AG08396 (cell line): ENCODE measurements at places on chromosomes 4 and X.

DNA sequence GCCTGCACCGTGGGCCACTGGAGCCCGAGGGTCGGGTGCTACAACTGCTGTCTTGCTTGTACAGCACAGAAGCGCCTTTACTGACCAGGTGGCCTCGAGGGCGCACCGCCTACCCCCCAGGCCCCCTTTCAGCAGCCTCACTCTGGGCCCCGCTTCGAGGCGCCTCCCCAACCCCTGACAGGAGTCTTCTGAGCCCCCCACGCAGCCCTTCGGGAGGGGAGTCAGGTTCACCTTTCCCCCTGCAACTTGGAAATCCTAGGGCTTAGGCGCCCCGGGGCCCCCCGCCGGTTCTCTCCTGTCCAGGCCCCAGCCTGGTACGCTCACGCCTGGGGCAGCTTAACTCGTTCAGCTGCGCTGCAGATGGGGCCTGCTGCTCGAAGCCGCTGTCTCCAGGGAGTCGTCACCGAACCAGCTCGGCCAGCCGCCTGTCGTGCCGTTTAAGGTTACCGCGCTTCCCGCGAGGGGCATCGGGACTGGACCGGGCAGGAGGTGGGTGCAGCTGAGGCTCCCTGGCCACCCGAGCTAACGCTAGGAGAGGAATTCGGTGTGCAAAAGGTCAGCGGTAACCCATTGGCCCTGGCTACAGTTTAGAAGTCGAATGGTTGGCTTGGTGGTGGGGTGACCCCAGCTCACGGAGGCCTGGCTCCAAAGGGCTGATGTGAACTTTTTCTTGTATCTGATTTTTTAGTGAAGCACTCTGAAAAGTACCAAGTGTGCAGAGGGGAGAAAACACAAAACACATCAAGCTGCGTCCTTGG lies 58.9 kb upstream of the BCOR start:
- DNase-seq = peak; percentile 22

- no peak for DNase-seq
Observed at GRCh38 chr4:169774466-169775445, 17.0 kb upstream of the HPF1 start.

- DNase-seq = no peak
Observed at GRCh38 chrX:78831523-78831922, 84.0 kb downstream of the LPAR4 start.

DNA sequence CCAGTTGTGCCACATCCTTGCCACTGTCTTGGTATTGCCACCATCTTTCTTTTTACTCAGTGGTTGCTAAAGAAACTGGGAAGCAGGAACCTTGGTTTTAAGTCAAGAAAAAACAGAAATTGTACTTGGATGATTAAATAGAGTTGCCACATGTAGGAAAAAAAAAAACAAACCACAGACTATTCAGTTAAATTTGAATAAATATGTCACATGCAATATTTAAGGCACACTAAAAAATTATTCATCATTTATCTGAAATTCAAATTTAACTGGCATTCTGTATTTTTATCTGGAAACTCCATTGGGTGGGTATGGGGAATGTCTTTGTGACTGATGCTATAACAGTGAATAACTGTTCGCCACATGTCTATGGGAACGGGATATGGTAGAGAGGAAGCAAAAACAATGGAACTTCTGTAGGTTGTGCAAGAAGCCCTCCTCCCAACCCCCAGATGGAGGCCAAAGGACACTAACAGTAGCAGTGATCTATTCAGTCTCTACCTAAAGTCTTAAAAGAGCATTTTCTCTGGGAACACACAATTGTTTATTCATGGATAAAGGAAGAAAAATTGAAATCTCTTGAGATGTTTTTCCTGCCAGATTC lies 57.0 kb upstream of the PLAC8 start:
- no peak for DNase-seq

DNA sequence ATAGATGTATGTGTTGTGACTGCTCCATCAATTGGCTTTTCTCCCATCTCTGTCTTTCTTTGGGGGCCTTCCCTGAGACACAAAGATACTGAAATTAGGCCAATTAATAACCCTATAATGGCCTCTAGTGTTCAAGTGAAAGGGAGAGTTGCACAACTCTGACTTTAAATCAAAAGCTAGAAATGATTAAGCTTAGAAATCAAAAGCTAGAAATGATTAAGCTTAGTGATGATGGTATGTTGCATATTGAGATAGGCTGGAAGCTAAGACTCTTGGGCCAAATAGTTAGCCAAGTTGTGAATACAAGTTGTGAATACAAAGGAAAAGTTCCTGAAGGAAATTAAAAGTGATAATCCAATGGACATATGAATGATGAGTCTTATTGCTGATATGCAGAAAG lies 452.9 kb upstream of the AGA start:
- no peak for DNase-seq

- DNase-seq = peak; percentile 21
Observed at GRCh38 chrX:139930916-139931645, 1.8 kb downstream of the ATP11C start.

DNA sequence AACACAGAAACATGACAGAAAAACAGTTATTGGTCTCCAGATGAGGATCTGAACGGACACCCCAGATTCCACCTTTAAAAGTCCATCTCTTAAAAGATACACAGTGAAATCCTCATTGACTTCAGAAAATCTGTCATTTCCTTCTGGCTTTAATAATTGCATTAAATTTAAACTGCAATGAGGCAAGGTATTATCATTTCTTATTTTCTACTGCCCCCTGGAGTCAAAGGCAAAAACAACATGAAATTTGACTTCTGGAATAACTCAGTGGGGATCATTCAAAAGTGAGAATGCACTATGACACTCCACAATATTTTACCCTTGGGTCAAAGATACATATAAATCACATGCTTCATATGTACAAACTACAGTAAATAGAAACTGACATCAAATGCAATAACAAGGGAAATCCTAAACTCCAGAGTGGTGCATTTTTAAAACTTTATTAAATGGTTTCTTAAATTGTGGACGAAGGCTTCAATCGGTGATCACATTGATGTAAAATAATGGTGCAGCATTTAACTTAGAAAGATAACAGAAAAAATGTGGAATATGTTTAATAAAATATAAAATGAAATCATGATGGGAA lies 56.4 kb upstream of the SPANXN1 start:
- no peak for DNase-seq

GRCh38 chr4:184907810-184908209 lies 82.0 kb upstream of the ACSL1 start:
- DNase-seq = no peak

- DNase-seq = no peak
Observed at GRCh38 chrX:19629541-19629940, 114.2 kb upstream of the MAP3K15 start.

GRCh38 chrX:129720741-129721140 lies 18.0 kb upstream of the XPNPEP2 start:
- no peak for DNase-seq

GRCh38 chrX:110432906-110433215 lies 74.2 kb downstream of the RTL9 start:
- no peak for DNase-seq

DNA sequence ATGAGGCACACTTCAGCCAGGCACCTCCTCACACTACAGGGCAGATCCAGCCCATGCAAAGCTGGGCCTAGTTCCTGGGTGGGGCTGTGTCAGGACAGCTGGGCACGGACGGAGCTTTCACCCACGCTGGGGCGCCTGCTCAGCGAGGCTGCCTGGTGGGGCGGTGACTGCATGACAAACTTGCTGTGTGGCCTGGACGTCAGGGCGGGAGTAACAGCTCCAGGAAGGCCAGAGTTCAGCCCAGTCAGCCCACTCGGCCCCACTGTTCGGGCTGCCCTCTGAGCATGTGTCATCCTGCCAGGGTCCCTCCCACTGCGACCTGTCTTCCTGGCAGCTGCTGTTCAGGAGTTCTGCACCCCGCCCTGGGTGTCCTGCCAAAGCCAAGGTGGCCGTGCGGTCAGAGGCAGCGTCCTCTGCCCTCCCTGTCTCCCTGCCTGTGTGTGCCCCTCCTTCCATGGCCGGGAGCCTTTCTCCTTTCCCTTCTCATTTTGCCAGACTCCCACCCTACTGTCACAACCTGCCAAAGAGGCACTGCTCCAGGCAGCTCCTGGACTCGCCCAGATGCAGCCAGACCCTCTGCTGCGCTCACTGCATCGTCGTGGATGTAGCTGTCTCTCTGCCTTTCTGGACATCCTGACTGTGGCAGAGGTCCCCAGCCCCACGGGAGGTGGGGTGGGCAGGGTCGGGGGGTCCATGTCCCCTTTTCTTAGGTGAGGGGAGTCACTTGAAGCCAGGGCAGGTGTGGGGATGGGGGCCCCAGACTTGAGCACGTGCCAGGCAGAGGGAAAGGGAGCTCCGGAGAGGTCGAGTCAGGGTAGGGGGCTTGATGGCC lies 33.0 kb upstream of the KIAA0232 start:
- peak; percentile 85 for DNase-seq

DNA sequence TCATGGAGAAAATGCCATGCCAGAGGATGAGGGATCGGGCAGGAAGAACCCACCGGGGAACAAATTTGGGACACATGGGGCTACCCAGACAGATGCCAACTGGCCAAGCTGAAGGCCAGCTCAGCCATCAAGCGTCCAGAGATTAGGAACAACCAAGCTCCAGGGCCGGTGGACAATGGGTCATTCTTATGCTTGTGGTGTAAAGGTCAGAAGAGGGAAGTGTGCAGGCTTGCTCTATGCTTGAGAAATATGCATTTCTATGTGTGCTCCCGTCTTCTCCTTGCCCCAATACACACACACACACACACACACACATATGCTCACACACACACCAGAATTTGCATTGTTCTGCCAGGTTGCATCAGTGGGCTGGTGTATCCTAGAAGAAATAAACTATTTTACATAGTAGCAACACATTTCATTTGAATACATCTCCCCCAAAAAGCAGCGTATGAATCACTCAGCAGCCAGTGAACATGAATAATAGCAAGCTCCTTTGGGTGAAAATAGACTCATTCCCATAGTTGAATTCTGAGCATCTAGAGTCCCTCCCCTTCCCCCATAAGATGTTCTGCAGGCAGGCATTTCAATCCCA lies 201.9 kb upstream of the PPARGC1A start:
- no peak for DNase-seq

DNA sequence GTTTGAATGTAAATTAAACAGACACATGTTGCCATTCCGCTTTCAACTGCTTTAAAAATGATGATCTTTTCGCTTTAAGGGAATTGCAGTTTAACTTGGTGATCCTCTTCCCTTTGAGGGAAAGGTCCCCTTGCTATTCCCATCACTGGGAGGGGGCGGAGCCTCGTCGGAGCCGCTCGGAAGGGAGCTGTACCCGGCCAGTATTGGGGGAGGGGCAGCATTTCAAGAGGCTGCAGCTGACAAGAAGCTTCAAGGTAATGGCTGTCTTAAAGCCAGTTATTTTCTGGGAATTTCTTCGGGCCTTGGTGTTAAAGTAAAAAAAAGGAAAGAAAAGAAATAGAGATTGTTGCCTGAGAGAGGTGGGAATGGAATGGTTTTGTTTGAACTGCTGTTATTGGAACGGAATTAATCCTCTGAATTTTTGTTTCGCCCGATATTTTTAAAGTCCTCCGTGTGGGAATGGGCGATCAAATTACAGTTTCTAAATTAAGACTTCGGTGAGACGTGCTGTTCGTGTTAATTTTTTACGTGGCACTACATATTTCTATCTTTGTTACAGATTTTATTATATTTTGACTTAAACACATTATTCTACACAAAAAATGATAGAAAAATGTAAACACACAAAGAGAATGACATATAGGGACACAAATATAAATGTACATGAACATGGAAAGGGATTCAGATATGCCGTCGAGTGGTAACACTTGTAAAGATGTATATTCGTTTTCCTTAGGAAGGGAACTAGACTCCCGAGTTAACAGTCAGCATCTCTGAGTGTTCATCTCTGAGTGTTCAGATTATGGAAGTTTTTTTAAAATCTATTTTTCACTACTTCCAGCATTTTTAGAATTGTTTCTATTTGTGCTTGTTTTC lies 9.2 kb downstream of the PWWP3B start:
- DNase-seq = no peak

DNA sequence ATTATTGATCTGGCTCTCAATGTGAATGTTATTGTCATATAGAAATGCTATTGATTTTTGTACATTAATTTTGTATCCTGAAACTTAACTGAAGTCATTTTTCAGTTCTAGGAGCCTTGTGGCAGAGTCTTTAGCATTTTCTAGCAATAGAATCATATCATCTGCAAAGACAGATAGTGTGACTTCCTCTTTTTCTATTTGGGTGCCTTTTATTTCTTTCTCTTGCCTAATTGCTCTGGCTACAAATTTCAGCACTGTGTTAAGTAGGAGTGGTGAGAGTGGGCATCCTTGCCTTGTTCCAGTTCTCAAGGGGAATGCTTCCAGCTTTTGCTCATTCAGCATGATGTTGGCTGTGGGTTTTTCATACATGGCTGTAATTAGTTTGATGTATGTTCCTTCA lies 102.7 kb downstream of the SH3BGRL start:
- DNase-seq = no peak

DNA sequence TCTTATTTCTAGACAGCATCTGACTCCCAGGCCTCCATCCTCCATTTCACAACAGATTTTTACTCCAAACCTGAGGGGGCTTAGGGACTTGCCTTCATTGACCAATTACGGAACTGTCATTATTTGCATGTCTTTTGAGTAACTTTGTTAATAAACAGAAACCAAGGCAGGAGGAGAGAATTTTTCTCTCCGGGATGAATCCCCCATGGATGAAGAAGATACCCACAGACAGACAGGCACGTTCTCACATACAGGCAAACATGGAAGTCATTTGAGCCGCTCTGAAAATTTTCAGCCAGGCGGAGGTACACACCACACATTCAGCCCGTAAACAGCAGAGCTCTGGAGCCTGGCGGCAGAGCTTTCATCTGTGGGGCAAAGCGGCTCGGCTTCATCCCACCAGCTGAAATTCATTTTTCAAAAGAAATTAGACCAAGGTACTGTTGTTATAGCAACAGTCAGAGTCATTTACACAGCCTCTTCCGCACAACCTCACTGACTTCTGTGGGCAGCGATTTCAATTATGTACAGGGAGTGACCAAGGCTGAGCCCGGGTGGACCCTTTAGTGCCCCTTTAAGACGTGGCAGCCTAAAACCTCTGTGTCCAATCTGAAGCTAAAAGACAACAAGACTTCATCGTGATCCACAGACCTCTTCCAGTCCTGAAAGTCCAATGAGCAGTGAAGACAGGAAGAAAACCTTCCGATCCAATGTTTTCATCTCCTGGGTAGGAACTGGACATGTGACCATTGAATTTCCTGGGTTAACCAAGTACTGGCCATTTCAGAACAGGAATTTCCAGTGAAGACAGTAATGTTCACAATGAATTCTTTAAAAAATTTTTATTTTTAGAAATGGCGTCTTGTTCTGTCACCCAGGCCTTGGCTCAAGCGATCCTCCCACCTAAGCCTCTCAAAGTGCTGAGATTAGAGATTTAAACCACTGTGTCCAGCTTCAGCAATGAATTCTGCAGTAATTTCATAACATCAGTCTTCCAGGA lies 237.0 kb downstream of the MGST2 start:
- peak; percentile 23 for DNase-seq

DNA sequence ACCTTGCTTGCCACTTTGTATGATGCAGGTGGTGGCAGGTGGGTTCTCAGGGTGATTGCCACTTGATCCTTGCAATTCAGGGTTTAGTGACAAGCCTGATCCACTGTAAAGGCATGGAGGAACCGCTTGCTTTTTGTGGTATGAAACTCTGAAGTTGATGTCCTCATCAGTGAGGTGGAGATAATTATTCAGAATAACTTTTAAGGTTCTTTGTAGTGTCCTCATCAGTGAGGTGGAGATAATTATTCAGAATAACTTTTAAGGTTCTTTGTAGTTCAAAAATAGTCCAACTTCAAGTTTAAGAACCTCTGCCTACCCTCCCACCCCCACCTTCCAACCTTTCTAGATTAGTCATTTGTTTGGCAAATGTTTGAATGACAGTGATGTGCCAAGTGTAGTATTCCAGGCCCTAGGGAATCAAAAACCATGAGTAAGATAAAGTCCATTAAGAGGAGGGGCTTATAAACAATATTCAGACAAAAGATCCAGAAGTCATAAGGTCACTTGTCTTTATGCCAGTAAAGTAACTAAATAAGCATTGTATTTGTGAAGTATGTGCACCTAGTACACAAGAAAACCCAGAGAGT lies 51.2 kb downstream of the DCUN1D4 start:
- DNase-seq = no peak
